Cortex of kidney (tissue), 1 donor: ENCODE measurements at places on chromosomes 13 and 19.

GRCh38 chr13:23825179-23825578 is 64.0 kb downstream of the MIPEP start:
- DNase-seq, result no peak

DNA sequence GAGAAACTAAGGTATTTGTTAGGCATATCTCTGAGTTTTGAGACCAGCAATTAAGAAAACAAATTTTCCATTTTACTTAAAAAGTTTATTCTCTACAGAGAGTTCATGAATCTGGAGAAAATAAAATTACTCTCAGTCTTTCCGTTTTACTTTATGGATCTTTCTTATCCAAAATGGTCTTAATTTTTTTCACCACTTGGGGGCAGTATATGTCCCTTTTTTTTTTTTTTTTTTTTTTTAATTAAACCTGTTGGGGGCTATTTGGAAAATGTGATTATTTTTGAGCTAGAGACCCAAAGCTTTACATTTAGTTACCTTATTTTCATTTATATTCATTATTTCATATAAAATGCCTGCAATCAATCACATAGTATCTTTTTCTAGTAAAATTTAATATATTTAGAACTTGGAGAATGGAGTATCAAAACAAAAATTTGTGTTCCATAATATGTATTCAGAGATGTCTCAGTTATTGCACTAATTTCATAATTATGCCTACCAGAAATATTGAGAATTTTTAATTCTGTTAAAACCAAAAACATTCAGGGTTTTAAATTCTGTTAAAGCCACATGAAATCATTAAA is 27.1 kb downstream of the PIBF1 start:
- DNase-seq, result no peak

GRCh38 chr13:99469041-99469440 is 32.2 kb upstream of the TM9SF2 start:
- DNase-seq, result no peak

DNA sequence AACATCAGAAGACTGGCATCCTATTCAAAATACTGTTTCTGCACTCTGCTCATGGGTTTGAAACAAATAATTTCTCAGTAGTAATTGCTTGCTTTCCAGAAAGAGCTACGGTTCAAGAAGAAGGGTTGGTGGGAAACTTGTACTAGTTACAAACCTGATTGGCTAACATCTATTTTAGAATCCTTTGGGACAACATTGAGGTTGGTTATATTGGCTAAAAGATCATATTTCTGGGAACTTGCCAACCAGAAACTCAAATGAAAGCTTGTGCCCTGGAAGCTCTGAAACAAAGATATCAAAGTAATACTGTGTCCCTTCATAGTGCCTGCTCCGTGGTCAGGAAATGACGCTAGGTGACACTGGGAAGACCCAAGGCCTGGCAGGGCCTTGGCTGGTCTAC is 141.7 kb downstream of the LACC1 start:
- DNase-seq, result no peak

DNA sequence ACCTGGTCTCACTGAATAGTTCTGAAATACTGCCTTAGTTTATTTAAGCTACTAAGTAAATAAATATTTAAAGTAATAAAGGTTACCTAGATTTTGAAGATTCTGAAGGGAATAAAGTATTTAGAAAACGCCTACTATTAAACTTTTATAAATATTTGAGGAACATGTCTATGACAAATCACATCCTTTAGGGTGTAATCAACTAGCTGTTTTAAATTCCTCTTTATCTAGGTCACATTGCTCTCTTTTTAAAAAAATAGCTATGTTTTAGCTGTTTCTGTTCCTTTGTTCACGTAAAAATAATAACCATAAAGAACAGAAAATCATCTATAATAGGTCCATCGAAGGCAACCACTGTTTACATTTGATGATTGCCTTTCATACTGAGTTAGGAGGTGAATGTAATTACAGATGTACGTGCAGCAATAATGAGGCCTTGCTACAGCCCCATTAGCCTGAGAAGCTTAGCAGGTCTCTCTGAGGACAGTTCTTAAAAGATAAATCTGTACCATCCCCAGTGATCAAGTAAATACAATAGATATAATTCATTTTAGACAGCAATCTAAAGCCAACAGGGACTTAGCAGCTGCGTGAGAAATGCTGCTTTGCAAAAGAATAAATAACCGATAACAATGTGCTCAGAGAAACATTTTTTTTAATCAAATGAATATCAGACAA is 449.5 kb downstream of the LIG4 start:
- no peak for DNase-seq

DNA sequence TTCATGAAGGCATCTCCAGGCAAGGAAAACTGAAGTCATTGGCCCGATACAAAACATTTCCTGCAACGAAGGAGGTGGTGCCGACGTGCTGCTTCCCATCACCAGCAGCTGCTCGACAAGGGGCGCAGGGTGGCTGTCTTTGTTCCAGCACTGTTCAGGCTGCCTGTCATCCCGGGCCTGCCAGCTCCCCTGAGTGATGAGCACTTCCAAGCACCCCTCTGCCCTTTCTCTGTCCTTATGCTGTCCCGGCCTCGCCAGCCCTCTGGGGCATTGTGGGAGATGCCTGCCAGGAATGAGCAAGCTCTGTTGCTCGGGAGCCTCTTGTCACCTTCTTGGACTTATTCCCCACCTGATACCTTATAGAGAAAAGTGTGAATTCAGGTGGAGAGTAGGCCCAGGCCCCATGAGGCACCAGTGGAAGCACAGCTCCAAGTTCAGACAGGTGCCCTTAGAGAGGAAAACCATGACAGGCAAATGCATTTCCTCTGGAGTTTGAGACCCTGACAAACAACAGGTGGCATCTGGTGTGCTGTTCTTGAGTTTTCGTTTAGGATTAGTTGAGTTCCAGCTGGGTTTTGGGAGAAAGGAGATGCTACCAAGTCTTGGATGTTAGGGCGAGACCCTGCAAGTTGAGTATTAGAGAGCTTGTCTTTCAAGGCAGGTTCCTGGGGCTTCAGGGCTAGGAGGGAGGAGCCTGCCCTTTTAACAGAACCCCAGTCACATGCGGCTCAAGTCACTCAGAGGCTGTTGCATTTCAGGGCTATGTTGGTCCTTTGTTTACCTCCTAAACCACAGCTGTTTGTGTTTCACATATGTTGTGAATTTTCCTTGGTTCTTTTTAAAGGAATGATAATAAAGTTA is 21.4 kb downstream of the BBC3 start:
- DNase-seq, result no peak

DNA sequence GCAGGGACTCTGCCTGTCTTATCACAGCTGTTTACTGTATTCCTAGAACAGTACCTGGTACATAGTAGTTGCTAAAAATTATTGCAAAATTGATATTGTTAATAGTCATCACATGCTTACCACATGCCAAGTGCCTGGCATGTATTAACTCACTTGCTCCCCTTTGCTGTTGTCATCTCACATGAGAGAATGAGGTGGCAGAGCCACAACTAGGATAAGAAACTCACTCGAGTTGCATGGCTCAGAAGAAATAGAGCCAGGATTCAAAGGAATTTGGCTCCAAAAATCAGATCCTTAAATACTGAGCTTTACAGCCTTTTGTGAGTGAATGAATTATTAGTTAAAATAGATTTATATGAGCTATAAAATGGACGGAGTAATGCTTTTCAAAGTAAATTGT is 42.6 kb downstream of the B3GLCT start:
- DNase-seq, result no peak

- DNase-seq, result no peak
These were observed 26.7 kb downstream of the SPATA13 start for GRCh38 chr13:24187185-24187584.

- no peak for DNase-seq
These were observed 55.4 kb downstream of the RYR1 start for GRCh38 chr19:38488776-38489481.

DNA sequence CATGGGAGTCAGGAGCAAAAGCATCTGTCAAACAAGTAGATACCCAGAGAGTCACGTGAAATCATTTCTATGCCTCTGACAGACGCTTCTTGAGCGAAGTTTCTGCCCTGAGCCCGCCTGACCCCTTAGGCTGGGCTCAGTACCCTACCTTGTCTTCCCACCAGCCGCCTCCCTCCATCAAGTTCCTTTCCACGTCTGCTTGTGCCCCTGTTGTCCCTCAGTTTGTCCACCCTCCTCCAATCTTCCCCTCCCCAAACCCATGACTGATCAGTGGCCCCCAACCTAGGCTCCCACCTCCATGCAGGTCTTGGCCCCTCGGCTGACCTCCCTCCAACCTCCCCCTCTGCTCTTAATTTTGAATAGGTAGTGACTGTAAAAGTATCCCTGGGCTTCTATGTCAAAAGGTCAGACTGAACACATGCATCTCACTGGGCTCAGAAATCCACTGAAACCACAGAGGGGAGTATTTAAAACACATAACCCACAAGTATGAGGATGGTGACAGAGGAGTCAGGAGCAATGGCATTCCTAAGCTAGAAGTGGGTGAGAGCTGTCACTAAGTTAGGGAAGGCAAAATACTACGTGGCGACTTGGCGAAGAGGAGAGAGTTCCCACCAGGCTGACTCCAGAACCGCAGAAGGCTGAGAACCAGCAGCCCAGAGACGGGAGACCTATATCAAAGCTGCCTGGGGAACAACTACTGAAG is 1.7 kb upstream of the ZNF446 start:
- no peak for DNase-seq

DNA sequence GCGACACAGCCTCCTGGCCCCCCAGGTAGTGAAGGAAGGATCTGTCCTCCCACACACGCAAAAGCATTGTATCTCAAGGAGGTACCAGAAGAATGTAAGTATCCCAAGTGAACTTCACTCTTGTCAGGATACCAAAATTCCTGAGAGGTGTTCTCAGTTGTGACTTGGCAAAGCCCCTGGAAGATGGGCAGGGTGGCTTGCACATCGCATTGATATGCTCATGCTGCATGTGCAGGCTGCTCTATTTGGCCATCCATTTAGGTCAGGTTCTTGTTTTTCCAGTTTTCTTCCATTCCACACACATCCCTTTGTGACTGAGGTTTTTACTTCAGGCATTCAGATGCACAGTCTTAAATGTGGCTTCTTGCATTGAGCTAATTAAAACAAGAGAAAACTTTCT is 382.8 kb downstream of the FOXO1 start:
- no peak for DNase-seq

DNA sequence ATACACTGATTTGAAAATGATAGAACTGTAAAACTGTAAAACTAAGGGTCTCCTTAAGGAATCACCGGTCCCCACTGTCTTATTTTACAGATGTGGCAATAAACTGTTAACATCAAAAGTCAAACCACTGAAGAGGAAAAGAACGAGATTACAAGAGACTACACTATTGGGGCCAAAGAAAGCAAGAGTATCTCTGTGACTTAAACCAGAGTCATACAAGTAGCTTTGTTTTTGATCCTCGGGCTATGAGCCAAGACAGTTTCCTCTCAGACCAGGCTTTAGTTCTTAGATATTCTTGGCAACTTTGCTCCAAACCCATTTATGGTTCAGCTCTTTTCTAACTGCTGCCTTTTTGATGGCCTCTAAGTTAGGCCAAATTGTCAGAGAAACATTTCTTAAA is 113.8 kb downstream of the TBC1D4 start:
- no peak for DNase-seq

GRCh38 chr13:30020726-30021312 is 170.4 kb upstream of the UBL3 start:
- DNase-seq, result no peak

- no peak for DNase-seq
These were observed 20.6 kb downstream of the PBX4 start for GRCh38 chr19:19597809-19598306.

DNA sequence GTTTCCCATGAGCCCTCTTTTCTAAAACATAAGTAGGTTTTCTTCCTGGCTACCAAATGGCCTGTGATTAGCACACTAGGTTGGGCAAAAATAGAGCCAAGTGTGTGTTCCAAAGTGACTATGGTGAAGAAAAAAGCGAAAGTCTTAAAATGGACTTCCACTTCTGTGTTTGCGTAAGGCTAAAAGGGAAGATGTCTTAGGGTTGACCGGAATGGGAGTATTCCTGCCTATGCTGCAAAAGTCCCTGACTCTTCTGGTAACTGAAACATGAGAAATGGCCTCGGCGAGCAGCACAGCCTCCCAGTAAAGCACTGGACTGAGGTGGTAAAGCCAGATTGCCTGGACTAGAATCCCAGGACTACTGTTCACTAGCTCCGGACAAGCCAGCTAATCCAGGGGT is 2.4 kb upstream of the FPR1 start:
- no peak for DNase-seq

DNA sequence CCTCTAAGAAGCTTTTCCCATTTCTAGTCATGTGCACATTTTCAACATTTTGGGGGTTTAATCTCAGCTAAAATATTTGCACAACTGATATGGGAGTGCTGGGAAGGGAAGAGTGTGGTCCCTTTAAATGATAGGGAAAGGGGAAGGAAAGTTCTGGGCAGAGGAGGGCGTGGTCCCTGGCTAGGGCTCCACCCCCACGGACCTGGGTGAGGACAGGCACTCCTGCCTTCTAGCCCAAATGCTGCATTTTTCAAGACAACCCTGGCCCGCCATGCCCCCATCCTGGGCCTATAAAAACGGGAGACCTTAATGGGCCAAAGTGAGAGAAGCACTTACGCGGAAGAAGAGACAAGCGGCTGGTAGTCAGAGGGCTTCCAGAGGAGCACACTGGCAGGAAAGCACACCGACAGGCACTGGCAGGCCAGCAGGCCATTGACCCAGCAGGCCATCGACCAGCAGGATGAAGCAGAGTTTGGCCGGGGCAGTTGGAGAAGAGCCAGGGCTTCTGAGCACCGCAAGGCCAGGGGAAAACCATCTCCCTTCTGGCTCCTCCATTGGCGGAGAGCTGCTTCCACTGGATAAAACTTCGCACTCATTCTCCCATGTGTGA is 266.7 kb downstream of the SPRY2 start:
- DNase-seq, result no peak

- no peak for DNase-seq
These were observed 286.7 kb upstream of the SLITRK6 start for GRCh38 chr13:86085890-86086289.

GRCh38 chr19:44570984-44571684 is 41.7 kb upstream of the CEACAM20 start:
- no peak for DNase-seq

- no peak for DNase-seq
These were observed 121.3 kb upstream of the UFM1 start for GRCh38 chr13:38228322-38228721.

DNA sequence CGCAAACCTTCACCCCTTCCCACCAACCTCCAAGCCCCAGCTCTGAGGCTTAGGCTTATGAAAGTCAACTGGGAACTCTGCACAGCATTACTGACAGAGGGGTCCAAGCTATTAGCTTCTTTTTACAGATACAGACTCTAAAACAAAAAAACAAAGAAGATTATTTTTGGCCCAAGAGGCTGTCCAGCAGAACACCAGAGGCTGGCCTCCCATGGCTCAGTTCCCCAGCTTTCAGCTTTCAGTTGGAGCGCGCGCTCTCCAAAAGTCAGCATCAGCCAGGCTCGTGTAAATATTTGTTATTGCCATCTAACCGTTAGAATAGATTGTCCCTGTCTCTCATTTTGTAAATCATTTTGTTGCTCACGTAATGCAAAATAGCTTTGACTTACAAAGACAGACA is 58.4 kb downstream of the ZIC5 start:
- DNase-seq, result no peak

DNA sequence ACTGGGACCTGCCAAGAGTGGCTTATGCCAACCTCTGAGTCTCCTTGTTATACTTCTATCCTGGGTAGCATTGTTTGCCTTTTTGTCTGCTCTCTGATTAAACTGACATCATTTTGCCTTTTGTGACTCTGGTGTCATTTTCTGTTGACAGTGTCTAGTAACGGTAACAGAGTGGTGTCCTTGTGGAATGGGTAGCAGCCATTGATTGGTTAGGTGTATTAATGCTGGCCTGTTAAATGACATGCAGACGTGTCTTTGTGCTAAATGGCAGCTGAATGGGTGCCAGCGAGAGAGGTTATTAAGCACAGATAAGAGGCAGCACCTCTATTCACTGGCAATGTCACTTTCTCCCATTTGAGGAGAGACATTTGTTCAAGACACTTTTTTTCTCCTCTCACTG is 1289.4 kb downstream of the PCDH9 start:
- no peak for DNase-seq
